ENCODE measurements at places on chromosomes 12 and 14.

GRCh38 chr12:22856178-22856577, 231.2 kb downstream of the ETNK1 start:
- DNase-seq: no peak

GRCh38 chr12:27667540-27667939, 28.7 kb upstream of the REP15 start:
- no peak for DNase-seq

GRCh38 chr12:91127306-91127705, 16.0 kb upstream of the LUM start:
- DNase-seq: no peak

- DNase-seq: no peak
Observed at GRCh38 chr12:108462686-108463085, 52.4 kb upstream of the FICD start.

GRCh38 chr12:107677671-107678070, 7.9 kb upstream of the PWP1 start:
- no peak for DNase-seq
